ENCODE measurements at places on chromosomes 5 and 9.

DNA sequence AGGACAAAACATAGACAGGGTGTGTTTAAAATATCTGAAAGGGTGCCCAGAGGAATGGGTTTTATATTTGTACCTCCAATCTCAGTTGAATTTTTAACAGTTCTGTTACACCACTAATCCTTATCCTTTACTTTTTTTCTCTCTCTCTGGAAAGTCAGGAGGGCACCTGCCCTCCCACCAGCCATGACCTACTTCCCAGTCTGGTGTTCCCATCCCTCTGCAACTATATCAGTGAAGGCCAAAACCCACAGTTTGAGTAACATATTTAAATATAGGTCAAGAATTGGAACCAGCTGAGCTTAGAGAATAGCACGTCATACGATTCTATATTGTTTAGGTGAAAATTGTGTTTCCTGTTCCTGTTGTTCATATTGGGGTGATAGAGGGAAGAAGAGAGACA is 229.8 kb downstream of the NTRK2 start:
- no peak for DNase-seq

- DNase-seq, result no peak
These were observed 51.7 kb downstream of the GPBP1 start for GRCh38 chr5:57225553-57225952.

DNA sequence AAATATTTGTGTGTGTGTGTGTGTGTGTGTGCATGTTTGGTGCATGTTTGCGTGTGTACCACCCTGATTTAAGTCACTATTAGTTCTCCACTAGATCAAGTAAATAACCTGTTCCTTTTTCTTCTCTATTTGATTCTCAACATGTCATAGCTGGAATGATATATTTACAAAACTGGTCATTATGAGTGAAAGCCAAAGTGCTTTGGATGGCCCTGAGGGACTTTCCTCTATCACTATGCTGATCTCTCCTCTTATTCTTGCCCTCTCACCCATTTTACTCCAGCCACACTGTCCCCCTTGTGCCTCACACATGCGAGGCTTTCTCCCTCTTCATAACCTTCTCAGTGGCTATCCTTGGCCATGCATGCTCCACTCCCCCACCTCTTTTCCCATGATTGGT is 144.6 kb upstream of the NMUR2 start:
- no peak for DNase-seq

GRCh38 chr5:101788797-101789196 is 507.3 kb downstream of the SLCO4C1 start:
- DNase-seq, result no peak

DNA sequence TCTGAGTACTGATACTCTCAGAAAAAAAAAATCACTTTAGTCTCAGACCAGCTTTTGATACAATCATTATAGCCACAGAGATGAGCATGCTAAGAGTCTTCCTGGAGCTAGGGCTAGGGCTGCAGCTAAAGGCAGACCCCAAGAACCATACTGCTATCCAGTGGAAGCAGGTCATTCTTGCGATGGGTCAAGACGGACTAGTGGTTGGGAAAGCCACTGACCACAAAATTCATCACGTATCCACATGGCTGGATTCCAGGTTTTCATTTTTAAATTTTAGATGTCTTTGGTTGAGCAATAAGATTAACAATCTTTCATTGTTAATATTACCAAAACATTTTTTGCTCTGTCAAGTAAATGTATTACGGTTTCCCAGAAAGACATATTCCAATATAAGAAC is 598.1 kb downstream of the DNAH5 start:
- DNase-seq, result no peak

DNA sequence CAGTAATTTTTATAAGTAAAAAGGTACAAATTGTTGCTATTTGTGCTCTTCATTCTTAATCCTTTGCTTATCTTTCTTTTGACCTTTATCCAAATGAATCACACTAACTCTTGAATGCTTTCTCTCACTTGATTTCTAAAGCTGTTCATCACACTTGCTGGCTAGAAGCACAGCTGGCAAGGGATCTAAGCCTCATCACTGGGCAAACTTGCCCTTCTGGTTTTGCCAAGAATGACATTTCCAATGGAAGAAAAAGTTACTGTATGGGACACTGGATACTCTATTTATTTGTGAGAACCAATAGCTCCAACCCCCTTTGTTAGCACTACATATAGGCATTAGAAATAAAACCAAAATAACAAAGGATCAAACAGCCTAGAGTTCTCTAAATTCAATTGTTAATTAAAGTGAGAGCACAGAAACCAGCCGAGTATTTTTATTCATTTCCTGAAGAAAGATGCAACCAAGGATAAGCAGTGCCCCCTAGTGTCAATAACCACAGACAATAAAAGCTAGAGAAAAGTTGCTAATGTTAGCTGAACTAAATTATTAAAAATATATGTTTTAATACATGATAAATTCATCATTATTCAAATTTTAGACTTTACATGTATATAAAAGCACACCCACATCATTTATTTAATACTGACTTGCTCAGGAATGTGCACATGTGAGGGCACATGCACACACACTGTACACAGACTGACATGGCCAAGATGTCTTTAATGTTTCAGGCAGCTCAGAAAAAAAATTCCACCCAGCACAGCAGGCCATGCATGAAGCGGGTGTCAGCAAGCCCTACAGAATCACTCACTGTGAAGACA is 59.8 kb upstream of the POU5F2 start:
- no peak for DNase-seq

GRCh38 chr5:138817241-138817640 is 57.9 kb downstream of the LRRTM2 start:
- no peak for DNase-seq

DNA sequence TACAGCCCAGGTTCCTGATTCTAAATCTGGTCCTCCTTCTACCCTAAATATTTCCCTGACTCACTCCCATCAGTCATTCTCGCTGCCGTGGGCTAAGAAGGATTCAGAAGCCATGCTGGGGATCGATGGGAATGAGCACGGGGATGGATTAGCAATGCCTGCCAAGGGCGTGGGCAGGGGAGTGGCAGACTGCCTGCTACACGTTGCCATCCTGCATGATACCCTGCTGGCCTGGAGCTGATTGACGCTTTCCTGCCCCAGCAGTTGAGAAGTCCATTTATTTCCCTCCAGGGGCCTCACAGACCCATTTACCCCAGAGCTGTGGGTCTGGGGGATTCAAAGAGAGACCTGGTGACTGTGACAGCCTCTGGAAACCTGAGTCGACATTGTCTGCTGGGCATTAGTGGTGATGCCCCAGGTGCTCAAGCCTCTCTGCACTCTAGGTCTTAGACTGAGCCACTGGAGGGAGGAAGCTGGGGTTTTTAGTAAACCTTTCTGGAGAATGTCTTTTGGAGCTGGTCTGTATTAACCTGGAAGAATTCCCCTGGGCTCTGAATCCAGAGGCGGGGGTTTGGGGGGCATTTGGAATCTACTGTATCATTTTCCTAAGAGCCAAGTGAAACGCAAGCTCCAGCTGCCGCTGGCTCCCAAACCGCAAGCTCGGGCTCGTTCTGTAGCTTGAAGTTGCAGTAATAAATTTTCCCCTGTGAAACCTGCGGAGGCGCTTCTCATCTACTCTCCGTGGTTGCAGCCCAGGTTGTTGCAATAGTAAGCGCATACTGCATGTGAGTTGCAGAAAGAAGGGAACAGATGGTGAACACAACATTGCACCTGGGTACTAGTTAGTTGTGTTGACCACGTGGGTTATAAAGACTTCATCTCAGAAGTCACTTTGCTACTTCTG is 76.3 kb upstream of the RAPGEF1 start:
- no peak for DNase-seq

DNA sequence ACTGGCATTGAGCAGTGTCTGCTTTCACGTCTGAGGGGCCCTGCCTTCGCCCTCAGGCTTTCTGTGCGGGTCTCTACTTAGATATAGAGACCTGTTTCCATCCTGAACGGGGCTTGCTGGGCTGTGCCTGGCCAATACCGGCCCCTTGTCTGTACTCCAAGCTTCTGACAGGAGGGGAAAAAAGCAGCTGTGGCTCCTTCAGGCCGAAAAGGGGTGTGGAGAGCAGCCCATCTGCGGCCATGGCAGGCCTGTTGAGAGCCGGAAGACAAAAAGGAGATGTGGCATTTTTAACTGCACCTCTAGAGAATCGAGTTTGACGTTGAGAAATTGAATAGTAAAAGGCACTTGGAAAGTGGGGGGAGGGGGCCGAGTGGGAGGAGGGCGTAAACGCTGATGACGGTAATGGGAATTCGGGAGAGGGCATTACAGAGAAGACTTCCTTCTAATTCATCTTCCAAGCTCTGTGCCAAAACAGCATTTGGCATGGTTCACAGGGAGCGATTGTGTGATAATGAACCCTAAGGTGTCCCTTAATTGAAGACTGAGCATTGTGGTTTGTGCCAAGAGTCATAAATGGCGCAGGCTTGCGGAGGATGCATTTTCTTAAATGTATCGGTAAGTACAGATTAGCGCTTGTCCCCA is 25.1 kb upstream of the PRDM12 start:
- DNase-seq, result no peak
